ENCODE measurements at places on chromosomes 3 and 15.

DNA sequence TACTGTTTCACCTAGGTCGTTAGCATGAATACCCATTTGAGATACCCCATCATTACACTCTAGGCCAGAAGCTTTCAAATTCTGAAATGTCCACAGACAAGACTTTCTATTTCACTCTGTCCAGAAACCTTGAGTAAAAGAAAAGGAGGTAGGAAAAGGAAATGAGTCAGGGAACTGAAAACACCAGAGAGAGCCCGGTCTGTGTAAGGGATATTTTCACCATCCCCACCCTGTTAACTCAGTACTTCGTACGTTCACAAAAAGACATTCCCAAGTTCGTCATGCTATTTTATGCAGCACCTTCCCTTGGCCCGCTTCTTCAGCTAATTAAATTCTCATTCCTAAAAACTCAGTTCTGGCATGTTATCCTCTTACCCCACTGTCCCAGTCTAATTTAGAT, 89.4 kb upstream of the SOX2 start:
- DNase-seq: no peak

- DNase-seq: no peak
Observed at GRCh38 chr3:15309662-15310335, 22.6 kb downstream of the SH3BP5 start.

- DNase-seq: no peak
Observed at GRCh38 chr3:190089711-190090110, 31.0 kb downstream of the P3H2 start.

DNA sequence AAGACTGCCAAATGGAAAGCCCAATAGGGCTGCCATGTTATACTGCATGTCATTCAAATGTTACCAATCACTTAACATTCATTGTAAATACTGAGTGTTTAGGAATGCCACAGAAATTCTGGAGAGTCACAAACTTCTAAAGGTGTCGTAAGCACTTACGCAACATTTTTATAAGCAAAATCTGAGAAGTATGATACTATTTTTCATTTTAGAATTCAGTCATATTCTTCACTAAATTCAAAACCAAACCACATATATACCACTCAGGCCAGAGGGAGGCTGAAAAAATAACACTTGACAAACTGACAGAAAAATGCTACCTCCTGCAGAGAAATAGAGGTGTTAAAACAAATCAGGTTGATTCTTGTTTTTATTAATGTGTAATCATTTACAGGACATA, 89.8 kb downstream of the THBS1 start:
- no peak for DNase-seq
